CD4-positive, alpha-beta T cell treated with Interferon alpha-2 for 1 hour (primary cell): ENCODE measurements at places on chromosomes 16 and 17.

DNA sequence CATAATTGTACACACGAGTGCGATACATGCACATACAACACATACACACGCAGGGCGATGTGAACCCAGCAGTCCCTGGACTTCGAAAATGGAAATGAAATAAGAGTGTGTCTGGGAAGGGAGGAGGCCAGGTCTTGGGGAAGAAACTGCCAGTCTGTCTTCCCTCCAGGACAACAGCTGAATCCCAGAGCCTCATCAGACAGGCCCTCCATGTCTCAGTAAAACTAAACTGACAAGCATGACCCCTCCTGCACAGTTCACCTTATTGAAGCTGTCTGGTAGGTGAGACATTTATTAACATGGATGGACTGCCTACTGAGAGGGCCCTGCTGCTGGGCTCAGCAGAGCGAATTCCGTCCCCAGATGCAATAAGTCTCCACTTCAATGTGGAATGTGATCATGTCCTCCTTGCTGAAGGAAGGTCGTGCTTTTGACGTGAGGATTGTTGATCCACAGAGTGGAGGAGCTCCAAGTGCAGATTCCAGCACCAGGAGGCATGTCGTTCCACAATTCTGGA is 117.4 kb downstream of the SOX9 start:
- no peak for DNase-seq

- no peak for DNase-seq
Observed at GRCh38 chr17:74337834-74338500, 11.9 kb downstream of the KIF19 start.

- DNase-seq: no peak
Observed at GRCh38 chr17:78399693-78400144, 21.3 kb downstream of the PGS1 start.

- no peak for DNase-seq
Observed at GRCh38 chr17:50359998-50360461, 13.0 kb downstream of the MRPL27 start.

GRCh38 chr16:67169642-67170167 is 633 bp upstream of the NOL3 start:
- DNase-seq: peak; percentile 52

GRCh38 chr17:17942846-17943245 is 29.4 kb downstream of the TOM1L2 start:
- no peak for DNase-seq

- no peak for DNase-seq
Observed at GRCh38 chr16:71956486-71956885, 43.7 kb downstream of the PKD1L3 start.

DNA sequence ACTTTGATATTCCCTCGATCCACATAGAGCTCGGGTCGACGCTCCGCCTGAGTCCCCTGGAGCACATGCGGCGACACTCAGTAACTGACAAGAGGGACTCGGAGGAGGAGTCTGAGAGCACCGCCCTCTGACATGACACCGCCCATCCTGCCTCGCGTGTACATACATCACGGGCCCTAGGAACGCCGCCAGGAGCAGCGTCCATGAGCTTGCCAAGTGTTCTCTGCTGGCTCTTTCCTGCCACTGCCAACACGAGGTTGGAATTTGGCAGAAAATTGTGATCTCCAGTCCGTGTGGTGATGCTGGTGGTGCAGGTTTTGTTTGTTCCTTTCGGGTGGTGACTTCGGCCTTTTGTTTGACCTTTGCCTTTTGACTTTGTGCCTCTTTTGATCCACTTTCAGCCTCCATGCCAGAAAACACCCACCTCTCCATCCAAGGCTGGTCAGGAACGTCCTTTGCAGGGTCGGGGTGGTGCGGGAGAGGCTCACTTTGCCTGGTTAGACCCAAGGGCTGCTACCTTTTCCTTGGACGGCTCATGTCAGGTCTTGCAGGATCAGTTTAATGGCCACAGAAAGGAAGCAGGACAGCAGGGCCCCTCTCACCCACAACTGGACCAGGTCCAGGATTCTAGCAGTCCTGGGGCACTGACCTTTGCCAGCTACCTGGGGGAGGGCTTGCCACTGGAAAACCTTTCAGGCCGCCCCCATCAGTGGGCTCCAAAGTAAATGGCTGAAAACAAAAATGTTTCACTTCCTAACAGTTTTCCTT is 27.6 kb downstream of the ELAC2 start:
- no peak for DNase-seq

DNA sequence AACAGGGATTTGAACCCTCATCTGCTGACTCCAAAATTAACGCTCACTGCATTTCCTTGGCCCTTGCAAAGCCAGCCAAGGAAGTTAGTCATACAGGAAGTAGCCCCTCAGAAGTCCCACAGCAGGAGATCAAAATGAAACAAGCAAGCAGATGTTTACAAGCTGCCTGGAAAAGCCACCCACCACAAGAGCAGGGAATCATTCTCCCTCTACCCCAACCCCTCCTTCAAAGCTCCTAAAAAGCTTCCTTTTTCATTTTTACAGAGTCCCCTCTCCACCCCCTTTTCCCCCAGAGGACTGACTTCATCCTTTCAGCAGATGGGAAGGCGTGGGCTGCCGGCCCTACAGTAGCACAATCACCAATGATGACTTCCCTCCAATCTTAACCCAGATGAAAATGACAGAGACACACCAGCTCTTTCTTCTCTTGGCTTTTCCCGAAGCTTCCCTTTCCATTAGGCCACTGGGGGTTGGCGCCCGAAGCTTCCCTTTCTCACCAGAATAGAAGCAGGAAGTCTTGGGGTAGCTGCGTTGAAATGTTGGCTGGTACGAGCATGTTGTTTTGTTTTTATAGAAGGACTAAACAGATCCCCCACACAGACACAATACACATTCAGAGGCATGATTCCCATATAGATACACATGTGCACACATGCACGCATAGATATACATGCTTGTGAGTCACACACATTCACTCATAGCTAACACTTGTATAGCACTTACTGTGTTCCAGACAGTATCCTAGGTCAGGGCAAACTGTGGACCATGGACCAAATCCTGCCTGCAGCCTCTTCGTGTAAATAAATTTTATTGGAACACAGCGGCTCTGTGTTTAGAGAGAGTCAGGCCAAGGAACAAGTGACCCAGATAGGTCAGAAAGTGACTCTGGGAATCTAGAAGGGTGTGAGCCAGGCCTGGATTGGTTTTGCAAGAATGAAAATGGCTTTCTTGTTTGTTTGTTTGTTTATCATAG is 17.4 kb downstream of the ITPRIPL2 start:
- DNase-seq: no peak

GRCh38 chr17:28509789-28510188 is 3.6 kb downstream of the FOXN1 start:
- peak; percentile 25 for DNase-seq

DNA sequence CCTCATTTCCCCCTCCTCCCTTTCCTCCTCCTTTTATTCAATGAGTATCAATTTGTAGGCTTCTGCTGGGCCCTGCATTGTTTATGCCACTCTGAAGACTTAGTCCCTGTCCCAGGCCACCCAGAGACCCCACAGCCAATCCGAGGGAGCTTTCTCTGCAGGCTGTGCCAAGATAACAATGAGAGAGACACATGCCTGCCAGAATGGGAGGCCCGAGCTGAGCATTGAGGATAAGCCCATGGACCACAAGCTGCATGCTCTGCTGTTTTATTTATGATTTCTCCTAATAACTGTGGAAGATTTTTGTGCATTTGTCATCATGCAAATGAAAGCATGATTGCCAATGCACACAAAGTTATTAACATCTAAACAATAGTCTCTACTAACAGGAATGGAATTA is 3.0 kb downstream of the RCVRN start:
- no peak for DNase-seq

DNA sequence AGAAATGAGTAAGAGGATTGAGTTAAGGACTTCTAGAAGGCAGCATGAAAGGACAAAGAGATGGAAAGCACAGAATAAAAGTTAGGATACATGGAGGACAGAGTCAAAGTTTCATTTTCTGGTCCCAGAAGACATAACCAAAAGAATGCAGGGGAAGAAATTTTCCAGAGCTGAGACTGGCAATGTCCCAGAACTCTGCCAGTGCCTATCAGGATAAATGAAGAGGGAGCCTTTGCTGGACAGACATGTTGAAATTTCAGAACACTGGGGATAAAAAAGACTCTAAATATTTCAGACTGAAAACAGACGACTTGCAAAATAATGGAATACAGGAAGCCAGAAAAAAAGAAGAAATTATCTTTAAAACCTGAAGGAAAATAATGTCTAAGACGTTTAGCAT is 55.7 kb downstream of the NT5M start:
- DNase-seq: no peak

- DNase-seq: peak; percentile 61
Observed at GRCh38 chr17:35243561-35244340, 879 bp downstream of the SLFN5 start.

DNA sequence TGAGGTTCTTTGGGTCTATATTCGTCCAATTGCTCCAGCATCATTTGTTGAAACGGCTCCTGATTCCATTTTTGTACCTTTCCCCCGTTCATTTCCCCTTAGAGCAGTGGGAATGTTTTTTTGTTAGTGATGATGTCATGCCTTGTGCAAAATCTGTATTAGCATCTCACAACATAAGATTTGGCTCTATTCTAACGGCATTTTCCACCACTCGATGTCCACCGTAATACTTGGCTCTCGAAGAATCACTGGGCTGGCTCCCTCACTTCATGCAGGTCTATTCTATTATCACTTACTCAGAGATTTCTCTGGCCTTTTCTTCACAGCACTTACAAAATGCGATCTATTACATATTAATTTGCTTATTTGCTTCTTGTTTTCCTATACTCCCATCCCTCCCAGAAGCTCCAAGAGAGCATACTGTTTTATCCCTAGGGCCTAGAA is 571 bp upstream of the NME1 start:
- no peak for DNase-seq

- no peak for DNase-seq
Observed at GRCh38 chr16:20755238-20755637, 8.6 kb upstream of the ACSM3 start.

- DNase-seq: no peak
Observed at GRCh38 chr17:48584223-48584741, 5.8 kb downstream of the HOXB3 start.

DNA sequence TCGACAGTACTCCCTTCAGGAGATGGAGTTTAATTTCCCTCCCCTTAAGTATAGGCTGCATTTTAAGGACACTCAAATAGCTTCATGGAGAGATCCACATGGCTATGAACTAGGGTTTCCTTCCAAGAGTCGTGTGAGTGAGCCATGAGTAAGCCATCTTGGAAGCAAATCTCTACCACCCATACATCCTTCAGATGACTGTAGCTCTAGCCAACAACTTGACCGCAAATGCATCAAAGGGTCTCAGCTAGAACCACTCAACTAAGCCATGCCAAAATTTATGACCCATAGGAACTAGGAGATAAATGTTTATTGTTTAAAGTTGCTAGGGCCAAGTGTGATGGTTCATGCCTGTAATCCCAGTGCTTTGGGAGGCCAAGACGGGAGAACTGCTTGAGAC is 43.4 kb downstream of the METTL16 start:
- DNase-seq: no peak

DNA sequence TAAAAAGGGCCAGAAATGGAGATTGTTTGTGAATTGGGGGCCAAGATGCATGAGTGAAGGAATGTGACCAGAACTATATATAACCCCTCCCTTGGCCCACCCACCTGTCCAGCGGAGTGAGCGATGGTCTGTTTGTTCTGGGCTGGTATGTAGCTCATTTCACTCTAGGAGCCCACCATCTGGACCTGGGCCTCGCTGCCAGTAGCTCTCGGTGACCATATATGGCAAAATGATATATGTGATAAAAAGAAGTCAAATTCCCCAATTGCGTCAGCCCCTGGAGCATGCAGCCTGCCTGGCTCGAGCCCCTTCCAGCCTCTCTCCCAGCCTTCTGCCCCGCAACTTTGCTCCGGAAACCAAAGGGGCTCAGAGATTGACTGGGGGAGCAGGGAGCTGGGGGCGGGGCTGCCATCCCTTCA is 47.3 kb downstream of the CCDC42 start:
- no peak for DNase-seq

- DNase-seq: no peak
Observed at GRCh38 chr17:43877031-43877430, 30.1 kb downstream of the CD300LG start.

DNA sequence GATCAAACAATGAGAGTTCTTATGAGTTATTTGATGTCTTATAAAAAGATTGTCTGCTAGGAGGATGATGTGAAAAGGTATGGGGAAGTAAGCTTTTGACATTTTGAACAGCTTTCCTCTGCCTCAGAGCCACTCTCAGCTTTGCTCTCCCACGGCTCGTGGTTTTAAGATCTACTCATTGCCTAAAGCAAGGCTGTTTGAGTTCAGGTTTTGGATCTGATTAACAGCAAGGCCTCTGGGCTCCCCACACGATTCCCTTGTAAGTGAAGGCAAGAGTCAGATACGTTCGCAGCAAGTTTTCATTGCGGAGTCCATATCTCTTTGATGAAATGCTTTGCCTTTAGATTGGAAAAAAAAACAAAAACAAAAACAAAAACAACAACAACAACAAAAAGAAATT is 515.0 kb upstream of the SALL1 start:
- no peak for DNase-seq

DNA sequence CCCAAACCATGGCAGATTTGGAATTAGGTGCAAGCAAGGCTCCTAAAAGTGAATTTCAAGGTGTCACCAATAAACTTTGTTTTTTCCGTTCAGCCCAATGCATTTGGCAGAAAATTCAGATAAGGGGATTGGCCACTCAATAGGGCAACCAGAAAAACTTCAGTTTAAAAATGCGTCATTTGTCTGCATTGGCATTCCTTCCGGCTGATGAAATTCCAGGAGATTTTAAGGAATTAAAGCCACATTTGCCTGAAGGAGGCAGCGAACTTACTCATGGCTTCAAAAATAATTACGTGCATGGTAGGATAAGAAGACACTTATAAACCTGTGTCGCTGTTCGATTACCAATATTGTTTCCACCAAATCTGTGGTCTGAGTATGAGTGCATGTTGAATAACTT is 151.9 kb downstream of the SALL1 start:
- DNase-seq: no peak

DNA sequence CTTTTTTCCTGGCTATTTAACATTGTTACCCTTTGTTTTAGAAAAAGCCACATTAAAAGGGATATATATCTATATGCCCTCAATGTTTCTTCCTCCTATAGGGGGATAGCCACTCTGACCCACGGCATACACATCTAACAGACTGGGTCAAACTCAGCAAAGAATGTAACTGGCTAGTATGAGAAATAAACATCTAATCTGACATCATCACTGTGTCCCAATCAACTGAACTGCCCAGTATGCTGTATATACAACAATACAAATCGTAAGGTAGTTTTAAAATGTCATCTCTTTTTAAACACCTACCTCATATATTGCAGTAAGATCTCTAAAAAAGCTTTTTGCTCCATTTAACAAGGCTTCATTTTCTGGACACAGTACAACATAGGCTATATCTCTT is 39.9 kb upstream of the INTS2 start:
- DNase-seq: no peak

- DNase-seq: peak; percentile 3
Observed at GRCh38 chr16:16992975-16993765, 477.6 kb downstream of the XYLT1 start.

- peak; percentile 65 for DNase-seq
Observed at GRCh38 chr17:48453447-48453846, 23.4 kb upstream of the SKAP1 start.

- no peak for DNase-seq
Observed at GRCh38 chr17:57986841-57987580, 1.0 kb downstream of the VEZF1 start.

- DNase-seq: no peak
Observed at GRCh38 chr17:46977750-46978488, 1.1 kb downstream of the RPRML start.

- no peak for DNase-seq
Observed at GRCh38 chr16:64280317-64280716, 841.5 kb downstream of the CDH11 start.
